ENCODE measurements at places on chromosomes 7 and 10. TPM values are rescaled to one million over a fixed set of nuclear protein-coding genes. Genes with fewer than 3 reads are reported as not detected.

- no peak for DNase-seq
Measured at GRCh38 chr7:26376175-26376917, 84.7 kb downstream of the SNX10 start.

GRCh38 chr10:79018521-79019011 is 50.2 kb upstream of the ZMIZ1 start:
- DNase-seq = peak; percentile 32

DNA sequence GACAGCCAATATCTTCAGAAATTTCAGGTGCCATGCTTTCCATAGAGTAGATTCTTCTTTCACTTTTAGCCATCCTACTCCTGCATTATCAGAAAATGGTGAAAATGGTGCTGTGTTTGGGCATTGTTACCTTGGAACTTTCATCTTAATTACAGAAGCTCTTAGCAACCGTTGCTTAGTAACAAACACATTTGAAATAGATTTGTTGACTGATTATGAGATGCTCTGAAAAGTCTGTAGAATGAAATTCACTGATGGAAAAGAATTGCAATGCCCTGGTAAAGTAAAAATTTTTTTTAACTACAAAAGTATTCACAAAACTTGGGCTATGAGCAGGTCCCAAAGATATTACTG is 249.3 kb upstream of the NEBL start:
- no peak for DNase-seq

- DNase-seq = no peak
Measured at GRCh38 chr7:48643431-48644013, 280.8 kb upstream of the CDC14C start.

DNA sequence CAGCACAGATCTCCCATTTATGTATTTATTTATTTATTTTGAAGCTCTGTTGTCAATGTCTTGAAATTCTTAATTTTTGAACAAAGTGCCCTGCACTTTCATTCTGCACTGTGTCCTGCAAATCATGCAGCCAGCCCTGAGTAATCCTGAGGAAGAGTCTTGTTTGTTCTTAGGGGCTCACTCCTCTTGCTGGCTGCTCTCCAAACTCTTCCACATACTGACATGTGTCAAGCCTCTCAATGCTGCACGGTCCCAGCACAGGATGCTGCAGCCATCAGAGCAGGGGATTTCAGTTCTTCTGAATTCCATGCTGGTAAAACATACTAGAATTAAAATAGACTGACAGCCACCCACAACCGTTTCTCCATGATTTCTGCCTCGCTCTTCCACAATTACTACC is 207.2 kb downstream of the PARD3 start:
- DNase-seq = no peak

The MPP7 gene
- 0.99 TPM for total RNA-seq

The A1CF gene
- total RNA-seq = not detected

- no peak for DNase-seq
Measured at GRCh38 chr10:1100143-1100542, 44.0 kb downstream of the WDR37 start.

DNA sequence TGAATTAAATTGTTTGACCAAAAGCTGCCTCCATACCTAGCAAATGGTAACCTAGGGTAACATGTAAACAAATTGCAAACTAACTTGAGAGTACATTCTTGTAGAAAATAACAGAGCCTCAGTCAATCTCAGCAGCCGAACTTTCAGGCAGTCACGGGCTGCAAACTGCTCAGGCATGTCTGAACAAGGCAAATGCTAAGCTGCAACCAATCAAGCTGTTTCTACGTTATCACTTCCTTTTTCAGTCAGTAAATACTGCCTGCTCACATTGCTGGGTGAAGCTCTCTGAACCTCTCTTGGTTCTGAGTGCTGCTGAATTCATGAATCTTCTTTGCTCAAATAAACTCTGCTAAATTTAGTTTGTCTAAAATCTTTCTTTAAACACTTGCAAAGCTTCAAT is 1212.4 kb downstream of the SORCS1 start:
- peak; percentile 15 for DNase-seq
